Cardiac muscle cell (in vitro differentiated cells and primary cell): ENCODE measurements at places on chromosomes 6 and 20. TPM values are rescaled to one million over a fixed set of nuclear protein-coding genes. Genes with fewer than 3 reads are reported as not detected.
A peak's percentile ranks its signal among the peaks of the same experiment; 100 is the strongest.

The MICB gene
- 2.2 and 3.6 TPM in 2 replicates for total RNA-seq

The TOX2 gene
- total RNA-seq = 0.09 TPM in 1 of 2 replicates, not detected in the other

The MYB gene
- total RNA-seq = 0.21 and 0.56 TPM in 2 replicates

The PRDM13 gene
- total RNA-seq = not detected in 2 replicates

The ACTL10 gene
- 1.1 and 1.5 TPM in 2 replicates for total RNA-seq

The ATP5F1E gene
- 17.9 and 34.9 TPM in 2 replicates for total RNA-seq

DNA sequence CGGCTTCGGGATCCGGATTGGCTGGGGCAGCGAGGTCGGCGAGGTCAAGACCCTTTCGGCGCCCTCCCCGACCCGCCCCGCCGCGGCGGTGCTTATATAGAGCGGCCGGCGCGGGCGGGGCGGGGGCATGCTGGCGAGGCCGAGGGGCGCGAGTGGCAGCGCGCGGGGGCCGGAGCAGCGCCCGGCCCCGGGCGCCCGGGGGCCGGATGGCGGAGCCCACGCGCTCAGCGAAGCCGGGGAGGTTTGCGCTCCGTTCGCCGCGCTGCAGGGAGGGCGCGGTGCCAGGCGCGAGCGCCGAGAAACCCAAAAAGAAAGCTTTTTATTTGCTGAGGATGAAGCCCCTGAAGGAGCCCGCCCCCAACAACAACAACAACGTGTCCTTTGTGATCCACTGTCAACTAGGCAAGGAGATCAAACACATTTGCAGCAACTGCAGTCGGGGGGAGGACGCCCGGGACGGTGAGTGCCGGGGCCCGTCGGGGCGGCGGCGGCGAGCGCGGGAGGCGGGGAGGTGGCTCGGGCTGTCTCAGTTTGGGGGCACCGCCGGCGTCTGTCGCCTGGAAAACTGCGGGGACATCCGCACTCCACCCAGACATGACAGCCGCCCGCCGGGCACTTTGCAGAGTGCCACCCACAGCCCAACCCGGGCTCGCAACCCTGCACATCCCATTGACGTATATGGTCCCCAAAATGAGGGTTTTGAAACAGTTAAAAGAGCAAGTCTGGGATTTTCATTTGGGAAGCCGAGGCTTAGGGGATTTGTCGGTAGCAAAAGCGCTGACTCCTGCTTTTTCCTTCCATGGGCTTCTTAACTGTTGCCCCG is 297.3 kb downstream of the PHACTR1 start:
- DNase-seq = no peak

DNA sequence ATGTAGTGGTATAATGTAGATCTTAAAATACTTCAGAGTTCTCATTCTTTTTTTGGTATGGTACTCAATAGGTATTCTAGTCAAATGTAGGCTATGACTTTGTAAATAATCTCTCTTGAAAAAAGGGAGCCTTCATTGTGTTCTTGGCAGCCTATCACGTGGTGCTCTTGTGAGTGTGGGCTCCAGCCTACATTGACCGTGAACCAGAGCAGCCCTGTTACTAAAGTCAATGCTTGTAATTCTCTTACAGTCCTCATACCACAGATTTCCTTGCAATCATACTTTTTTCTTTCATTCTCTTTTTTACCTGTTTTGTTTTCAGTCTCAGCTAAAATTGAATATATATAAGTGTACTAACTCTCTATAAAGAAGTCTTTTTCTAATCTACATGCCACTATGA is 31.1 kb downstream of the ARID1B start:
- peak; percentile 64 for DNase-seq

GRCh38 chr6:134491477-134491876 is 173.6 kb upstream of the SGK1 start:
- DNase-seq = peak; percentile 73

GRCh38 chr6:39841923-39842322 is 49.7 kb downstream of the DAAM2 start:
- no peak for DNase-seq

DNA sequence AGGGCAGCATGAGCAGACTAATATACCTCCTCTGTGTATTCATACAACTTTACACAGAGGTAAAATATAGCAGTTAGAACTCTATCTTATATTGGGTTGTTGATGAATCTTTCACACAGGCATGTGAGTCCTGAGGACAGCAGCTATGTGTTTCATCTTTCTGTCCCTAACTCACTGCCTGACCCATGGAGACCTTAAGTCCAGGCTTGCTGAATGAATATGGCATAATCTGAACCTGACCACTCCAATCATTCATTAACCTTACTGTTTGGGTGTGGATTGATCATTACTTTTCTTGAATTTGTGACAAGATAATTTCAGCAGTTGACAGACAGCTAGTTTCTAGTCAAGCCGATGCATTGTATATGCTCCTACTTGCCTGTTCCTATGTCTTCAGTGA is 27.3 kb upstream of the TSPYL1 start:
- DNase-seq = no peak

GRCh38 chr6:105669232-105669631 is 266.4 kb upstream of the PREP start:
- no peak for DNase-seq

DNA sequence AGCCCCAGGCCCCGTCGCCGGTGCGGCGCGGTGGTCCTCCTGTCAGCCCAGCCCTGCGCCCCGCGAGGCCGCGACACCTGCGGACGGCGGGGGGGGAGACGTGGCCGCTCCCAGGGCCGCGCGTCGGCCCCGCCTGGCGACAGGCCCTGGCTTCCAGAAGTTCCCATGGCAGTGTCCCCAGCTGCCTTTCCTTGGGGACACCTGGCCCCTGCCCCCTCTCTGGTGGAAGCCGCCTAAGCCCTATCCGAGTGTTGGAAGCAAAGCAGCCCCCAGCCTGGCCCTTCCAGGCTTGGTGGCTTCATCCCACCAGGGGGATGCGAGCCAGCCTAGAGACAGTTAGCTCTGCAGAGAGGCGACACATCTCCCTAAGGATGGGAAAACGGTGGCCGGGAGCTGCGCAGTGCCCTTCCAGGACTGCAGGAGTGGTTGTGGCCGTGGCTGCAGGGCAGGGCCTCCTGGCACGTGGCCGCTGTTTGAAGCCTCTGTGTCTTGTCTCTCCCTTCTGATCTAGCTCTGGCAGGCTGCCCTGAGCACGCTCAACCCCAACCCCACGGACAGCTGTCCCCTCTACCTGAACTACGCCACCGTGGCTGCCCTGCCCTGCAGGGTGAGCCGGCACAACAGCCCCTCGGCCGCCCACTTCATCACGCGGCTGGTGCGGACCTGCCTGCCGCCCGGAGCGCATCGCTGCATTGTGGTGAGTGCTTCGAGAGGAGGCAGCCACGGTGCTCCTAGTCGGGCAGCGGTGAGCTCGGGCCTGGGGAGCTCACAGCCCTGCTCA is 816 bp downstream of the NPEPL1 start:
- peak; percentile 7 for DNase-seq

DNA sequence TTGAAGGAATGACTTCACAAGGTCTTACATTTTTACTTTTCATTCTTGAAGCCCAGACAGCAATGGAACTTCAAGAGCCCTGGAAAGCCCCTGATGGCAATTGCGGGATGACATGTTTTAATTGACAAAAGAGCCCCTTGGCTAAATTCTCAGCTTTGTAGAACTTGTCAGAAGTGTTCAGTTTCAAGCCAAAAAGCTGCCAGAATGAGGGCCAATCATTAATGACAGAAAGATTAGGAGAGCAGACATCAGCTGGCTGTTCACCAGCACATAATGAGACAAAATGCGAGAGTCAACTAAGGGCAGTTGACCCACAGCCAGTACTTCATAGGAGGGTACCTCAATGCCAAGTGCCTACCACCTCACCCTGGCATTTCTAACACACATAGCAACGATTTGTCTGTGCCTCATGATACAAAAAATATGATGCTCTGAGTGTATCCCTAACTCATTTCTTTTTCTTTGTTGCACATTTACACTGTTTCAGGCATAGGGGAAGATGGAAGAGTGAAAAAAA is 243.1 kb downstream of the MYLK4 start:
- no peak for DNase-seq
